ENCODE measurements at places on chromosomes 7 and 10.

DNA sequence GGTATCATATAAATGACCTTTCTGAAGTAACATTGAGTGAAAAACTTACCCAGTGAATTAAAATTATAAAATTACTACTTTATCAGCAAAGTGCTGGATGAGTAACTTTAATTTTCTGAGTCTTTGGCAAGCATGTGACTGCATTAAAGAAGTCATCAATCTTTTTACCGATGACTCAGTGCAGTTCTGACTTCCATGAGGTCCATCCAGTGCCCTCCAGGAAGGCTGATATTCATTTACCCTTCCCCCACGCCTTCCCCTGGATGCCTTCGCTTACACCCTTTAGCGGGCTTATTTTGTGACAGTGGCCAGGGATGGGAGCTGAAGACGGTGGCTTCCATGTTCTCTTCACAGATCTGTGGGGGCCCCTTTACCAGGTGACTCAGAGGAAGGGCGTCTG, 572.9 kb upstream of the PFKP start:
- no peak for DNase-seq

DNA sequence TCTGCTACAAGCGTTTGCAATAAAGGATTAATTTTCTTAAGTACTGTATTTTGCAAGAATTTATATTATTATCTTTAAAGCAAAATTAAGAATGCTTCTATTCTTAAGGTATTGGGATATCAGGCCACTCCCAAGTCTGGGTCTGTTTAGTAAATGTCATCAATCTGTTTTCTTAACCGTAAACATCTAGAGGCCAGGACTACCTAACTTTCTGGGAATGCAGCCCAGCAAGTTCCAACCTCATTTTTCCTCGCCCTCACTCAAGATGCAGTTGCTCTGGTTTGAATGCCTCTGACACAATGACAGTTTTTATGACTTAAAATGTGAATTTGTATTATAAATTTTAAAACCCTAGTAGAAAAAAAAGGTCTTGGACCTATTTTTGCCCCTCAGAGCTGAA, 143.5 kb downstream of the INHBA start:
- no peak for DNase-seq

DNA sequence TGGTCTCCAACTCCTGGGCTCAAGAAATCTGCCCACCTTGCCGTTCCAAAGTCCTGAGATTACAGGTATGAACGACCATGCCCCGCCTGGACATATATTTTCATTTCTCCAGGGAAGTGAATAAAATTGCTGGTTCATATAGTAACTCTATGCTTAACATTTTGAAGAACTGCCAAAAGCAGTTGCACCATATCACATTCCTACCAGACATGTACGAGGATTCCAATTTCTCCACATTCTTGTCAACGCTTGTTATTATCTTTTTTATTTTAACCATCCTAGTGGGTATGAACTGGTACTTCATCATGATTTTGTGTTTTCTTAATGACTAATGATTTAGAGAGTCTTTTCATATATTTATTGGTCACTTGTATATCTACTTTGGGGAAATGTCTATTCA, 21.9 kb upstream of the CPN1 start:
- no peak for DNase-seq

- DNase-seq: no peak
Measured at GRCh38 chr7:157255201-157255606, 81.6 kb upstream of the DNAJB6 start.

DNA sequence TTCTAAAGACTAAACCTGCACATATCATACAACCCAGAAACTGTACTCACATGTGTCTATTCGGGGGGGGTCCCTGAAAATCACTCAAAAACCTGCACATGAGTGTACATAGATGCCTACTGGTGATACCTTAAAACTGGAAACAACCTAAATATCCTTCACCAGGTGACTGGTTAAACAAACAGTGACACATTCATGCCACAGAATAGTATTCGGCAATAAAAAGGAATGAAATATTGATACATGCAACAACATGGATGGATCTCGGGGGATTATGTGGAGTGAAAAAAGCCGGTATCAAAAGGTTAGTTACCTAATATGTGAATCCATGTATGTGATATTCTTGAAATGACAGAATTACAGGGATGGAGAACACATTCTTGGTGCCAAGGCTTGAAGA, 32.1 kb upstream of the EGFR start:
- no peak for DNase-seq

DNA sequence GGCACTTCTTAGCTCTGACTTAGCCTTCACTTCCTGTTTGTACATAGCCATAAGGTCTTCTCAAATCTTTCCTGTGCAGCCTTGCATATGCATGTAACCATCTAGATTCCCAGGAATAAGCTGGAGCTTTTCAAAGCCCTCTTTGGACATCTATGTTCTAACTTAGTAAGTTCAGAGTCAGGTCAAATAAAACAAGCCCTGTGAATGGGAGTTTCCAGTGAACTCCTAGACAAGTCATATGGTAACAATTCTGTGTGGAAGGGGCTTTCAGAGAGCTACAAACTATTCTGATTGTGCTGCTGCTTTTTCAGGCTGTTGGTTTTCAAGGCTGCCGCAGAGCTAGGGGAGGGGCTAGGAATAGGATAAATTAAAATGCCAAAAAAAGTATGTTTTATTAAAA, 208.4 kb upstream of the AKR1E2 start:
- DNase-seq: no peak

DNA sequence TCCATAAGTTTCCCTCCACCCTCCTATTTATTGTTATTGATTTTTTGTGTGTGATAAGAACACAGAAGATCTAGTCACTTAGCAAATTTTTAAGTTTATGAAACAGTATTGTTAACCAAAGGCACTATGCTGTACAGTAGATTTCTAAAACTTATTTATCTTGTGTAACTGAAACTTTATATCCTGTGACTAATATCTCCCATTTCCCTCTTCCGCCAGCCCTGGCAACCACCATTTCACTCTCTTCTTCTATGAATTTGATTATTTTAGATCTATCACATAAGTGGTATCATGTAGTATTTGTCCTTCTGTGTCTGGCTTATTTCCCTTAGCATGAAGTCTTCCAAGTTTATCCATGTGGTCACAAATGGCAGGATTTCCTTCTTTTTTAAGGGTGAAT, 144.3 kb upstream of the INHBA start:
- no peak for DNase-seq

GRCh38 chr10:96496281-96496925, 17.3 kb downstream of the TLL2 start:
- DNase-seq: no peak

- DNase-seq: no peak
Measured at GRCh38 chr7:87056346-87056745, 3.1 kb downstream of the ELAPOR2 start.

DNA sequence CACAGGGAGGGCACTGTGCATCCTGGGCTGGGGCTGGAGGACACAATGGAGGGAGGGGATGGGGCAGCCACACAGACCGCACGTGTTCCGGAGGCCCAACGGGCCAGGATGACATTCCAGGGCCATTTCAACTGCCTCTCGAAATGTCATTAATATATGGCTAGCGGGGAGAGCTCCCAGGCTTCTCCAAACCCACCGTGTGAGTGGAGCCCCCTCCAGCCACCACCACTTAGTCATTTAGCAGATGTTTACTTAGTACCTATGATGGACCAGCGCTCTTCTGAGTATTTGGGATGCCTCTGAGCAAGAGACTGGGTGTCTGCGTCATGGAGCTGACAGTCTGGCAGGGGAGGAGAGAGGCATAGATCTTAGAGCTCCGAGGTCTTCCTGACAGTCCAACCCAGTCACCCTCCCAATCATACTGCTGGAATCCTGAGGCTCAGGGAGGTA, 107.3 kb downstream of the ZMIZ1 start:
- DNase-seq: no peak

GRCh38 chr10:62082729-62083411, 181.4 kb downstream of the ARID5B start:
- no peak for DNase-seq

DNA sequence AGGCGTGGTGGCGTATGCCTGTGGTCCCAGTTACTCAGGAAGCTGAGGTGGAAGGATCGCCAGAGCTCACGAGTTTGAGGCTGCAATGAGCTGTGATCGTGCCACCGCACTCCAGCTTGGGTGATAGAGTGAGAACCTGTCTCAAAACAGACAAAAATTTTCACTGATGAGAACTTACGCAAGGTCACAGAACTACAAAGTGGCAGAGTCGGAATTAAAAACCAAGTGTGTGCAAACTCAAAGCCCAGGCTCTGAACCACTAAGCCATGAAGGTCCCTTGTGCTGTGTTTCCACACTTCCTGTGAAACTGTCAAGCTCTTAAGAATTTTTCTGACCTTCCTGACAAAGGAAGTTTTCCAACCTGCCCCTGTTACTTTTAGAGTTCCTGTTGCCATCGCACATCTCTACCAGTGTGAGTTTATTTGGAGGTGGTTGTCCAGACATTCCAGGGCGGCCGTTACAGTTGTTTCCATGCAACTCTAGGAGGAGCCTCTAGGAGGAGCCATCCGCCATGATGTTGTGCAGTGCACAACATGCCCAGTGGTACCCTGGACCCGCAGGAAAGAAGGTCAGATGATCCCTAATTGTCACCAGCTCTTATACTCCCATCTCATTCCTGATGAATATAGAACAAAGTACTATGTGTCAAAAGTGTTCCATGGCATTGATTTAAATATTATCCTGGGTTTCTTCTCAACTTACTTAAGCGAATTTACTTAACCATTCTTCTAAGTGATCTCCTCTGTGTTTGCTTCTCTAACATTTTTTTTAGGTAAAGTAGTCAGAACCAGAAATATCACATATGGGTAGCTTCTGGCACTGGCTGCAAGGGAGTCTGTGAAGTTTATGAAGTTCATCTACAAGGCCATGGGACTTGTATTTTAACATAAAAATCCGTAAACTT, 49.0 kb upstream of the LYZL1 start:
- no peak for DNase-seq

GRCh38 chr10:116146372-116147140, 126.5 kb downstream of the GFRA1 start:
- no peak for DNase-seq

GRCh38 chr7:73340514-73340913, 12.6 kb downstream of the FKBP6 start:
- no peak for DNase-seq

DNA sequence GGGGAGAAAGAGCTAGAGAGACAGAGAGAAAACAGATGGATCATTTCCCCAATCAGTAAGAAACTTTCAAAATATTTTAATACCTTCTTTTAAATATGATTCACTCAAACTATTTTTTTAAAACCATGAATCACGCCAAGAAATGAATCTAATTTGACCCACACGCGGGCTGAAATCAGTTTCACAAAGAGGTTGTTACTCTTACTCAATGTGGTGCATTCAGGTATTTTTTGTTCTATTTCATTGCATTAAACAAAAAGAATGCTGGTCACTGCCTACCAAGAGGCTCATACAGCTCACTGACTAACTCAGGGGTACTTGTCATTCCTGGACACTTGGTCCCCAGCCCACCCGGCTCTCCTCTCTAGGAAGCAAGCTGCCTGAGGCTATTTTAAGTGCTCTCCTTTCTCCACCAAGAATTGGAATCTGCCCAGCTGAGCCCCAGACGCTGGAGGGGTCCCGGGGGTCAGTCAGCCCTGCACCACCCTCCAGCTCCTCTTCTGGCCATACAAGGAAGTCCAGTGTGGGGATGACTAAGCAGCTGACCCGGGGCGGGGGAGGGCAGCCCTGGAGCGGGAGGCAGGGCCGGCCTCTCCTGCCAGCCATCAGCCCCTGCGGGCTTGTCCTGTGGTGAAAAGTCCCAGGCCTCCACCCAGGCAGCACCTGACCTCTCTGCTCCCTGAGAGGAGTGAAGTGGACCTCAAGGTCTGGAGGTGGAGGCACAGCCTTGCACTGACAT, 21.7 kb upstream of the PFKP start:
- DNase-seq: no peak

DNA sequence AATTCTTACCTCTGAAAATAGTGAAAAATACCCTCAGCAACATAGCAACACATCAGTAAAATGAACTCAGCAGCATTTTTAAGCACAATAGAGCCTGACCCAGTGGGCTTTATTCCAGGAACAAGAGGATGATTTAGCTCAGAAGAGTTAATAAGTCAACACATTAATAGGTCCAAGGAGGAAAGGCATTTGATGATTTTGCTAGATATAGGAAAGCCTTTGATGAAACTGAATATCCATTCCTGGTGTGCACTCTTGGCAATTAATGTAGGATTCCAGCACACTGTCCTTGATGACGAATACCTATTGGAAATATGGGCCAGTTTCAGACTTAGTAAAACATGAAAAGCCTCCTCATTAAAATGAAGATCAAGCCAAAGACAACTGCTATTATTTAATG, 42.5 kb downstream of the RASGEF1A start:
- no peak for DNase-seq

GRCh38 chr10:30002426-30003266, 56.7 kb downstream of the JCAD start:
- peak; percentile 94 for DNase-seq

DNA sequence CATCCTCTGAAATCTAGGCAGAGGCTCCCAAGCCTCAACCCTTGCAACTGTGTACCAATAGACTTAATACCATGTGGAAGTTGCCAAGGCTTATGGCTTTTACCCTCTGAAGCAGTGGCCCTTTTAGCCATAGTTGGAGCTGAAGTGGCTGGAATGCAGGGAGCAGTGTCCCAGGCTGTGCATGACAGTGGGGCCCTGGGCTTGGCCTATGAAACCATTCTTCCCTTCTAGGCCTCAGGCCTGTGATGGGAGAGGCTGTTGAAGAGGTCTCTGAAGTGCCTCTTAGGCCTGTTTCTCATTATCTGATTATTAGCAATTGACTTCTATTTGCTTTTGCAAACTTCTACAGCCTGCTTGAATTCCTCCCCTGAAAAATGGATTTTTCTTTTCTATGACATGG, 612.7 kb upstream of the ZWINT start:
- DNase-seq: no peak

GRCh38 chr10:89861199-89861573, 159.8 kb downstream of the KIF20B start:
- no peak for DNase-seq

GRCh38 chr10:119292968-119293760, 85.8 kb downstream of the GRK5 start:
- no peak for DNase-seq

- no peak for DNase-seq
Measured at GRCh38 chr7:41574377-41574776, 128.5 kb downstream of the INHBA start.

GRCh38 chr7:32048970-32049491, 21.2 kb downstream of the PDE1C start:
- no peak for DNase-seq

GRCh38 chr7:98870121-98870651, 372 bp upstream of the TMEM130 start:
- no peak for DNase-seq

- no peak for DNase-seq
Measured at GRCh38 chr10:12826800-12827372, 174.6 kb downstream of the CCDC3 start.

GRCh38 chr10:32055478-32056135, 618 bp downstream of the KIF5B start:
- DNase-seq: peak; percentile 51

GRCh38 chr7:151175793-151176311, 8.4 kb upstream of the GBX1 start:
- DNase-seq: peak; percentile 69

- no peak for DNase-seq
Measured at GRCh38 chr10:17229717-17229966, 1.6 kb downstream of the VIM start.

- no peak for DNase-seq
Measured at GRCh38 chr10:70909326-70909935, 21.1 kb upstream of the PCBD1 start.
